Stimulated activated CD4-positive, alpha-beta T cell treated with anti-CD3 and anti-CD28 coated beads, Interleukin-12 subunit alpha, Interleukin-12 subunit beta, amount 100 ng/mL, for 4 hours (primary cell): ENCODE measurements at places on chromosomes 16 and 17.
A peak's percentile ranks its signal among the peaks of the same experiment; 100 is the strongest.

GRCh38 chr17:21042458-21043295 is at the start of gene USP22:
Gene USP22 (minus strand): TSS chr17:21043011. CDS start chr17:21042835, 176 bp downstream.
- peak; percentile 93 for DNase-seq

- DNase-seq, result no peak
Measured at GRCh38 chr16:21302454-21302853, 24.4 kb upstream of the CRYM start.

GRCh38 chr16:85561248-85562092 is 51.7 kb upstream of the GSE1 start:
- DNase-seq, result no peak

DNA sequence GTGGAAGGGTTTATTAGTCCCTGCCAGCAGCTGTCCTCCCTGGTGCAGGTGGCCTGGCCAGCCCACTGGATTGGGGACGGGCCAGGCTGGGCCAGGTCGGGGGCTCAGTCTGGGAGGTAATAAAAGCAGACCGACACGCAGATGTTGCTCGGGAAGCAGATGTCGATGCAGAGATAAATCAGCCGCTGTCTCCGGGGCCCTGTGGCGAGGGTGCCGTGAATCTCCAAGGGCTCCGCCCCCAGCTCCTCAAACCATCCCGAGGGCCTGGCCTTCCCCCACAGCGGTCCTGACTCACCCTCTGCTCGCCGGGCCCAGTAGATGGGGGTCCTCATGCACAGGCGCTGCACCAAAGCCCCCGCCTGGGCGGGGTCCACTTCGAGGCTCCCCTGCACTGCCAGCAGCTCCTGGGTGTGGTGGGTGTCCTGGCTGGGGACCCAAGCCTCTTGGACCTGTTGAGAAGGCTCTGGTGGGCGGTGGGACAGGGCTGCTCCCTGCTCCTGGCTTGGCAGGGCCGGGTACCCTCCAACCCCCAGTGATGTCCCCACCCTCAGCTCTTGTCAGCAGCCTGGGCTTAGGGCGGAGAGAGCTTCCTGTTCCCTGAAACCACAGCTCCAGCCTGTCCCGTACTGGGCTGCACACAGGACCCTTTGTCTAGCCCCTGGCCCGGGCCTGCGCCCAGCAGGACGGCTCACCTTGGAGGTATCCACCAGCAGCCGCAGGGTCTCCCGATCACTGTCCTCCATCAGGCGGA is 1.2 kb downstream of the BRICD5 start:
- no peak for DNase-seq

GRCh38 chr16:4386951-4387565 is 15.4 kb downstream of the VASN start:
- DNase-seq, result no peak

- DNase-seq, result no peak
Measured at GRCh38 chr16:70438585-70438968, 323 bp downstream of the ST3GAL2 start.

DNA sequence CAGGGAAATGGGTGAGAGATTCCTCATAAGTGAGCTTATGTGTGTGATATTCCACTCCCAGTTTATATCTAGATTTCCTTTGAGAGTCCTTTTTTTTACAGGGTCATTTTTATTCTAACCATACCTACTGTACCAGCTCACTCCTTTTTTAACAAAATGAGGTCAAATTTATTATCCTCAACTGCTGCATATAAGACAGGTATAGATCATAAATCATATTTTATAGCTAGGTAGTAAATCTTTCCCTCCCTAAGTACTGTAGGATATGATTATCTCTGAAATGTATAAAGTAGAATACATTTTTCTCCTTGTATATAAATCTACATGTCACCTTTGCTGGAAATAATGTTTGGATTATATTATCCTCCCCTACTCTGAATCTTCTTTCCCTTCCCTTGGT is 31.5 kb downstream of the AP2B1 start:
- DNase-seq, result no peak

DNA sequence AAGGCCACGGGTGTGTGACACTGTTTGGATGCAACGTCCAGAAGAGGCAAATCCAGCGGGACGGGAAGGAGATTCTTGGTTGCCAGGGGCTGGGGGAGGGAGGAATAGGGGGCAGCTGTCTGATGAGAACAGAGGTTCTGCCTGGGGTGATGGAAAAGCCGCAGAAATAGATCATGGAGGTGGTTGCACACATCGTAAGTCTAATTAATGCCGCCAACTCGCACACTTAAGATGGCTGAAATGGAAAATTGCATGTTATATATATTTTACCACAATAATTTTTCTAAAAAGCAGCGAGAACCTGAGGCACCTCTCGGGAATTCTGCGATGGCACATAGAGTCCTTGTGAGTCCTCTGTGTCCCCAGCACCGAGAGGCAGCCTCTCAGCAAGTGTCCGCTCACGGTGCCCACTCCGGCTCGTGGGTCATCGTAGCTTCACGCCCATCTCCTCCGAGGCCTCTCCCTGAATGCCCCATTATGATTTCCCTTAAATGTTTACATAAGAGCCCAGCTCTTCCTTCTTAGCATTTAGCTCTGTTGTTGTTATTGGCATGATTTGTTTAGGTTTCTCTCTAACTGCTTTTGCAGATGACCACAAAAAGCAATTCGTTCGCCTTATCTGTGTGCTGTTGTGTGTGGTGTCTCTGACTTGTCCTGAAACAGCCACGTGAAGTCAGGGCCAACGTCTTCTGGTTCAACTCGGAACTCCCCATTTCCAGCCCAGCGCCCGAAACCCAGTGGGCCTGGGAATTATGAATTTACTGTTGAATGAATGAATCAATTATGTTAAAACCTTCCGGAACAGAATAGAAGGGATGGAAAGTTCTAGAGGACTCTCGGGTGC is 7.7 kb downstream of the WFDC1 start:
- DNase-seq, result no peak

- DNase-seq, result no peak
Measured at GRCh38 chr16:69703638-69704037, 22.7 kb downstream of the NQO1 start.

- DNase-seq, result no peak
Measured at GRCh38 chr16:8632675-8633182, 11.2 kb downstream of the METTL22 start.

GRCh38 chr17:49992933-49993422 is 2.0 kb downstream of the DLX3 start:
- DNase-seq, result no peak

- no peak for DNase-seq
Measured at GRCh38 chr17:62824290-62825131, 16.4 kb upstream of the MARCHF10 start.

DNA sequence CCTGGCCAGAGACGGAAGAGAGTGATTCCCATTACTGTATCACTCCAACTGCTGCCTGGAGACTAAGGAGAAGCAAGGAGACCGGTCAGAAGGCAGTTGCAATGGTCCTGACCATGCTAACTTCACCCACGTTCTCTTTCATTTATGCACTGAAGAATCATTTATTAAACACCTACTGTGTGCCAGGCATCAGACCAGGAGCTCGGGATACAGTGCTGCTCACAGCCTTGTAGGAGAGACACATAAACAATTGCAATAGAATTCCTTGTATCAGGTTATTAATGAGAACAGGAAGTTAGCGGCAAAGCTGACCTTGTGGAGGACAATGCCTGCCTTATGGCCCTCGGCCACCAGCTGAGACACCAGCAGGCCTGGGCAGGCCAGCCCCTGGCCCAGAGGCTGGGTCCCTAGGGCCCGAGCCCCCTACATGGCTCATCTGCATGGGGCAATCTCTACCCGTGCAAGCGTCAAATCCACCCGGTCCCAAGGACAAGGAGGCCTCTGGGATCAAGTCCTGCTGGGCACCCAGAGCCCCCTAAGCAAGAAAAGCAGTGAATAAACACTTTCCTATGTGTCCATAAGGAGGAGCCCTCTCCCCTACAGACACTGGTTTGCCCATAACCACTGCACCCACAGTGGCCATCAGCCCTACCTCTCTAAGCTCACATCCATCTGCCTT is 8.6 kb upstream of the ENPP7 start:
- DNase-seq, result no peak

GRCh38 chr17:14619821-14620220 is 318.9 kb downstream of the HS3ST3B1 start:
- DNase-seq, result no peak

DNA sequence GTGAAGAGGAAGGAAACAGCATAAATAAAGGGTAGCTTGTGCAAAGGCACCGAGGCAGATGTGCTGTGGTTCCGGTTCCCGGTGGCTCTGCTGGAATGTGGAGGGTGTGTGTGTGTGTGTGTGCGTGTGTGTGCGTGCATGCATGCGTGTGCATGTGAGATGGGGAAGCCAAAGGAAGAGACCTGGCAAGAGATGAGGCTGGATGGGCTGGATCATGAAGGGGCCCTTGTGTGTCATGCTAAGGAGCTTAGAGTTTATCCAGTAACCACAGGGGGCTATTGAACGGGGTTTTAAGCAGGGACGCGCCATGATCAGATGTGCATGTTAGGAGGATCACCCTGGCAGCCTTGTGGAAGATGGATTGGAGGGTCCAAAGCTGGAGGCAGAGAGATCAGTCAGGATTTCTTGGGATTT is 8.3 kb downstream of the WSCD1 start:
- DNase-seq, result no peak

GRCh38 chr16:20401066-20401465 is 3.5 kb downstream of the PDILT start:
- DNase-seq, result no peak

DNA sequence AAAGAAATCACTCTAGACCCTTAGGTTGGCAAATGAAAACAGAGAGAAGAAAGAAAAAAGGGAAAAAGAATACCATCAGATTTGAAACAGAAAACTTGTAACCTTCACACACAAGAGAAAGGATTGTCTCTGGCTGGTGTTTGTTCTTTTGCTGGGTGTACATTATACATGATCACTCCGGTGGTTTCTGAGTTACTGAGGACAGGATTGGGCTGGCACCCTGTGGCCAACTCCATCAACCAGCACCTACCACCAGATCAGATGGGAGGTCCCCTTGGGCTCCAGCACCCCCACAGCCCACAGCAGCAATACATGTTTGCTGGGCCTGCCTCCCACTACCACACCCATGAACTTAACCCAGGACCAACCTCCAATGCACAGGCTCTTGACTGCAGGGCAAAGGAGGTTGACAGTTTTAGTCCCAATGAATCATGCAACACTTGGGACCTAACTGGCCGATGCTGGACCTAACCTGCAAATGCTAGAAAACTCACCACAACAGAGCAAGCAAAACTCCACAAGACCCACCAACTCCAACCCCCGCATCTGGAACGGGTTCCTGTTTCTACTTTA is 308.3 kb downstream of the SOX9 start:
- DNase-seq, result no peak

DNA sequence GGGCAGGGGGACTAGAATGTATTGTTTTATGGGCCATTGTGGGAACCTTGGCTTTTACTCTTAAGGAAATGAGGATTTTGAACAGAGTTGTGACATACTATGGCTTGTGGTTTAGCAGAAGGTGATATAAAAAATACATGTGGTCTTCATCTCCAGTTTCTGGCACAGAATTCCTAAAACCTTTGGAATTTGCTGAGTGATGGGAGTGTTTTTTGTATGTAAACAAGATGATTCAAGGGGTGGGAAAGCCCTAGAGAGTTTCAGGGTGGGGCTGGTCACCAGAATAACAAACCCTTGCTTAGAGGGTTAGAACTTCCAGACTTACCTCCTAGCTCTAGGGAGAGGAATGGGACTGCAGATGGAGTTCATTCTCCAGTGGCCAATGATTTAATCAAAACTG is 316.1 kb downstream of the PHKB start:
- no peak for DNase-seq

DNA sequence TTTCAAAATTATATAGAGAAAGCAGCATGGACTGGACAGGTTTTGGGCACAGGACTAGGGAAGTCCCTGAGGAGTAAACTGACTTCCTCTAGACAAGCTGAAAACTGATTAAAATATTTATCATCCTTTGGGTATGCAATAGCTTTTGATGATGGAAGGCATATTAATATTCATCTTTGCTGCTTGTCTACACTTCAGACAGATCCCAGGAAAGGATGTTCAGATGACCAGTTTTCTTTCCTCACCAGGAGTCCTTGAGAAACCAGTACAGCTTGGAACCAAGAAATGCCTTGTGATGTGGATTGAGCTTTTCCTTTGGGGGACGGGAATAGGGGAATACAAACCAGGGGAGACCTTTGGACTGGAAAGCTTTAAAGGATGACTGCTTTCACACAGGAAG is 195.5 kb downstream of the FTO start:
- no peak for DNase-seq

DNA sequence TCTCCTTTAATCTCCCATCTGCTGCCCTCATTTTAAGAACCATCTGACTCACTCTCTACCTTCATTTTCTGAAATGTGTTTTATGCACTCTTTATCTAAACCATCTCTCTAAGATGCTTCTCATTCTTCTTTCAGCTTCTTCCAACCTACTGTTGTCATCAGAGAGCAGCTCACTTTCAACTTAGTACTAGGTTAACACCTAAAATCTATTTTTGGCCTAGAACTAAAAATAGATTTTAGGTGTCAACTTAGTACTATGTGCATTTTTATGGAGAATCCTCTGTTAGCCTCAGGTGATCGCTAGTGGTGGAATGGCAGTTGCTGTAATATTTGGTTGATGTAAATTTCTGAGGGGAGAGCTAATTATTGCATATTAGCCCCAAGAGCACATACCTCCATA is 277.1 kb downstream of the KCNJ2 start:
- no peak for DNase-seq

DNA sequence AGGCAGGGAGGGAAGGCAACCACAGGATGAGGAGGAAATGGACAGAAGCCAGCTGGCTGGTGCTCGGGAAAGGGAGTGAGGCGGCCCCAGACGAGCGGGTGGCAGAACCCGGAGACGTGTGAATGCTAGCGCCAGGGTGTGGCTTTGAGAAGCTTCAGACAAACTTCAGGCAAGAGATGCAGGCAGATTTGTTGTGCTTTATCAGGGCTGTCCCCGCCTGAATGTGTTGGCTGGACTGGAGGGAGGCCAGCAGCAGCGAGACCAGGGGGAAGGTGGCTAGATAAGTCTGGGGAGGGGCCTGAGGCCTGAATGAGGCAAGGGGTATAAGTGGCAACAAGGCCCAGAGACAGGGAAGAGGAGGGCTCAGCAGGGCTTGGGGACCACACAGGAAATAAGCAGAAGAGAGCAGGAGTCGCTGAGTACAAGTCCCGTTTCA is 22.0 kb downstream of the CAMKK1 start:
- no peak for DNase-seq
